Karpas-422 (cell line): ENCODE measurements at places on chromosomes 3 and 15. TPM values are rescaled to one million over a fixed set of nuclear protein-coding genes. Genes with fewer than 3 reads are reported as not detected.
A peak's percentile ranks its signal among the peaks of the same experiment; 100 is the strongest.

PEX5L gene
- total RNA-seq = 0.43 and 0.60 TPM in 2 replicates

UCN2 gene
- total RNA-seq = not detected in 2 replicates

TPRG1 gene
- total RNA-seq = 2.5 TPM in 1 of 2 replicates, not detected in the other

HHATL gene
- total RNA-seq = not detected in 2 replicates

- DNase-seq = no peak
Measured at GRCh38 chr15:45417303-45417950, 39.1 kb upstream of the GATM start.

GRCh38 chr3:85342915-85343314, 384.1 kb downstream of the CADM2 start:
- peak; percentile 40 for DNase-seq

DNA sequence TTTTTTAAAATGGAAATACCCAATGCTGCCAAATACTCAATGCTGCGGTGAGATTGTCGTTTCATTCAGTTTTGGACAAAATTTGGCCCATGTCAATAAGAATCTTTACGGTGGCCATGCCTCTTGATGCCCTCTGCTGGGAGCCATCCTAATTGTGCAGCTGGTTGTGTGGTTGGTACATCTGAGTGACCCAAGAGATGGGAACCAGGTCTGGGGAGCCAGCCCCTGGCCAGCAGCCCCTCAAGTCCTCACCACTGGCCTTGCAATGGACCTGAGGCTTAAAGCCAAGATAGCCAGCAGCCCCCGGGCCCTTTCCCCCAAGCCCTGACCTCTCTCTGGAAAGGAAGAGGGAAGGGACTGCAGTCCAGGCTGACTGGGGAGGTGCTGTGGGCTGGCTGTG, 36.4 kb upstream of the ESYT3 start:
- peak; percentile 46 for DNase-seq

- no peak for DNase-seq
Measured at GRCh38 chr3:172355836-172356235, 92.4 kb downstream of the GHSR start.

DNA sequence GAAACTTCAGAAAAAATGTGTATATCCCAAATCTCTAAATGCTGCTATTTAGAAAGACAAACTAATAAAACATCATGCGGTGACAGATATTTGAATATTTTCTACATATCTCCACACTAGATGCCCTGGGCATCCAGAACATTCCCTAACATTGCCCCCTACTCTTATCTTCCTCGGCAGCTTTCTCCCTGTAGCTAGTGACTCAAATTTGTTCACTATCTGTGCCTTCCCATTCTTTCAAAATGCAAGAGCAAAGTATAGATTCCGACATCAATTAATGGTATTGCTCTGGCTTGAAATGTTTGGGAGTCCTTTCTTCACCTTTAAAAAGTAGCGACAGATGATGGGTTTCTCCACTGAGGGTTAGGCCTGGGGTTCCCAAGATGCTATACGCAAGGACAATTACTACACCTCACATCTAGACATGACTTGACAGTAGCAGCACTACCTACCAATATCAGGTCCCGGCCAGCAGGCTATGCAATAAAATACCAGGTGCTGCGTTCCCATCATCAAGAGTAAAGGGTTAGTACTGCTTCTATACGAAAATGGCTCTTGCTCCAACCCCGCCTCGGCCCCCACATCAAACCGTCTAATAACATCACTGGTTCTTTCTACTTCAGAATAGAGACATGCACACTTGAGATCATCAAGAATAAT, 631 bp downstream of the UBR1 start:
- DNase-seq = peak; percentile 63

- DNase-seq = no peak
Measured at GRCh38 chr15:37076543-37076942, 23.8 kb downstream of the MEIS2 start.

- DNase-seq = peak; percentile 78
Measured at GRCh38 chr15:90101130-90101968, 919 bp downstream of the IDH2 start.

DNA sequence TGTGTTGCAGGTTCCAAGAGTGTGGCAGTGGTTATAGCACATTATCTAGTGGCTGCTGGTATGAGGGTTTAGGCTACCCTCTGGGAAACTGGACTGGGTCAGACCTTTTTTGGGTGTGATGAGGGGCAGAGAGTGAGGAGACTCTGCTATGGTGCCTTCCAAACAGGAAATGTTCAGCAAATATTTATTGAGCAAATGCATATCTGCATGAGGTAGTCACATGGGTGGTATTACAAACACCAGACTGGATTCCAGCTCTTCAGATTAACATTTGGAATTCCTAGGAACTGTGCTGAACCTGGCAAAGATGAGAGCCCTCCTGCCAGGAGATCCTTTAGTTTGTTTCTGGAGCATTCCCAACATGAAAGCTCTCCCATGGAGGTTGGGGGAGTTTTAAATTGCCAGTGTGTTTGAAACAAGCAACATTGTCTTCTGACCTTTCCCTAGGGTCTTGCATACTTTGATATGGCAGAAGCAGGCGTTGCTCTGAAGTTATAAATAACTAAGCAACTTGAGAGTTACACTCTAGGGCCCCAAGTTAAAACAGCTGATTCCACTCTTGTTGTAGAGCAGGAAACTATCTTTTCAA, 341.2 kb upstream of the C2CD4B start:
- no peak for DNase-seq
